Stimulated activated CD4-positive, alpha-beta T cell treated with anti-CD3 and anti-CD28 coated beads, Interleukin-1b, Interleukin-23, amount 100 ng/mL, for 1 hour (primary cell): ENCODE measurements at places on chromosomes 1 and 21.

GRCh38 chr1:59249396-59250137, 47.3 kb upstream of the FGGY start:
- no peak for DNase-seq

GRCh38 chr21:38643404-38644023, 145.2 kb upstream of the ERG start:
- no peak for DNase-seq

GRCh38 chr1:200473698-200474371, 64.0 kb upstream of the ZNF281 start:
- no peak for DNase-seq

DNA sequence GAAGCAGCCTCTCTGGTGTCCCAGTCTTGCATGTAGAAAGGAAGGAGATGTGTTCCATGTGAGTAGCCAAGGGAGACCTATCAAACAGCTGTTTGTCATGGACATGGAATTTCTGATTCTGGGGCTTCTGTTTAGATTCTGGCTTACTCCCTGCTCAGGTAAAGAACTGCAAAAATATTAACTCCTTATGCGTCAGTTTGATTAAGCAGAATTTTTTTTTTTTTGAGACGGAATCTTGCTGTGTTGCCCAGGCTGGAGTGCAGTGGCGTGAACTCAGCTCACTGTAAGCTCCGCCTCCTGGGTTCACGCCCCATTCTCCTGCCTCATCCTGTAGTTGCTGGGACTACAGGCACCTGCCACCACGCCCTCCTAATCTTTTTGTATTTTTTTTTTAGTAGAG, 6.8 kb downstream of the ARV1 start:
- no peak for DNase-seq

GRCh38 chr1:34549199-34549598, 205.6 kb upstream of the GJB5 start:
- DNase-seq, result no peak

- no peak for DNase-seq
Observed at GRCh38 chr1:153312570-153313186, at the start of gene PGLYRP3. PGLYRP3 (minus strand) TSS chr1:153312952; CDS start chr1:153310665, 2,287 bp downstream.
